ENCODE measurements at places on chromosomes 12 and 14. TPM values are rescaled to one million over a fixed set of nuclear protein-coding genes. Genes with fewer than 3 reads are reported as not detected.

The HOXC11 gene
- not detected for total RNA-seq

The FOXN3 gene
- total RNA-seq: 119 TPM

The KRT2 gene
- not detected for total RNA-seq

The TTC9 gene
- 3.6 TPM for total RNA-seq

The PLBD1 gene
- total RNA-seq: 30.9 TPM

The DDX47 gene
- 31.6 TPM for total RNA-seq

The INSM2 gene
- total RNA-seq: not detected

The SLC38A2 gene
- total RNA-seq: 122 TPM

DNA sequence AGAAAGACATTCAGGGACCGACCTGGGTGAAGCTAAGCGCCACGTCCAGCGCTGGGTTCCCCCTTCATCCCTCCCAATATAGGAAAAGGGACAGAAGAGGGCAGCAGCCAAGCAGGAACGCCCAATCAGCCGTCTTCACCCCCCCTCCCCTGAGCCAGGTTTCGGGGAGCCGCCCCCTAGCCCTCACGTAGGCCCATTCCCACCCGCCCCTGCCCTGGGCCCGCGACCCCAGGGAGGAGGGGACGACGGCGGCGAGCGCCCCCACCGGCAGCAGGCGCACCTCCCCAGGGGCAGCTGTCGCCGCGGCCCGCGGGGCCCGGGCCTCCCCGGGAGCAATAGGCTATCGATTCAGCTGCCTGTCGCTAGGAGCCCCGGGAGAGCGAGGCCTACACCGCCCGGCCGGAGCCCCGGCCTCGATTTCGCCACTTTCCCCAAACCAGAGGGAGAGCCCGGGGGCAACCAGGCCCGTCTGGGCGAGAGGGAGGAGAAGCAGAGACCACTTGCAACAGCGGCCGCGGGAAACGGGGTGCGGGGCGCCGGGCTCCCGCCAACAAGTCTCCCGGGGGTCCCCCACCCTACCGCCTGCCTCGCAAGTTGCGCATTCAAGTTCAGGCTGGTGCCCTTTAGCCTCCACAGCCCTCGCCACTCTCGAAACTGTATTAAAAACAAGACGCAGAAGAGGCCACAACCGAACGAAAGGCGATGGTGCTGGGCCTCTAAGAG lies 1.3 kb downstream of the DCAF5 start:
- DNase-seq: peak; percentile 77

GRCh38 chr12:47785036-47785886 lies 12.2 kb downstream of the SLC48A1 start:
- DNase-seq: no peak

GRCh38 chr12:54051026-54051842 lies 2.4 kb upstream of the HOXC4 start:
- no peak for DNase-seq

- DNase-seq: no peak
Observed at GRCh38 chr12:115223322-115223721, 539.3 kb upstream of the TBX3 start.

DNA sequence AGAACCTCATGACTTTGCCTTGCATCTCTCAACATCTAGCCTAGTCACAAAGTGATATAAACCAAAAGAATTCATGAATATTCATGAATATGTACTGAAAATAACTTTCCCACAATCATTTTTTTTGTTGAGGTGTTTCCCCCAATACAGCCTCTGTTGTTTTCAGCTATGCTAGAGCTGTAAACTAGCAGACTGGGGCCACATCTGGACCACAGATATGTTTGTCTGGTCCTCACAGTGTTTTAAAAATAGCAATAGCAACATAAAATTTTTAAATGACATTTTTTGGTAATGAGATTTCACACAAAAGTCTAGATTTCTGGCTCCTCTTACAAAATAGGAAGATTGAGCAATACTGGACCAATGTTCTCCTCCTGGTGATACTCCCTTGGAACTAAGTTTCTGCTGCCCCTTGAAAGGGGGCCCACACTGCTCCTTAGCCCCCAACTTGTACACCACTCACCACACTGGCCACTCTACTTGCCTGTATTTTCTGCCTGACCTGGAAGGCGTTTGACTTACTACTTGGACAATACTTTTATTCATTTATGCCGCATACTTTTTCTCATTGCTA lies 81.2 kb downstream of the BMP4 start:
- no peak for DNase-seq
